ENCODE measurements at places on chromosomes 16 and 17. TPM values are rescaled to one million over a fixed set of nuclear protein-coding genes. Genes with fewer than 3 reads are reported as not detected.

The PROCA1 gene
- 0.63 TPM for polyA plus RNA-seq

The EPX gene
- not detected for polyA plus RNA-seq

The TNFRSF12A gene
- 1.2 TPM for polyA plus RNA-seq

The CCL13 gene
- not detected for polyA plus RNA-seq

The LPCAT2 gene
- 0.13 TPM for polyA plus RNA-seq

The CDRT15L2 gene
- not detected for polyA plus RNA-seq

The KCNH6 gene
- polyA plus RNA-seq: not detected

The UMOD gene
- polyA plus RNA-seq: not detected

The WFIKKN2 gene
- not detected for polyA plus RNA-seq

The NXPH3 gene
- polyA plus RNA-seq: not detected

The RHBDL3 gene
- polyA plus RNA-seq: not detected

The ZNF624 gene
- polyA plus RNA-seq: 2.5 TPM

The TBC1D3E gene
- polyA plus RNA-seq: not detected

The PRSS33 gene
- polyA plus RNA-seq: not detected

The MSRB1 gene
- 25.0 TPM for polyA plus RNA-seq

The NPIPA5 gene
- polyA plus RNA-seq: 0.32 TPM
